ENCODE measurements at places on chromosomes 12 and 14.

DNA sequence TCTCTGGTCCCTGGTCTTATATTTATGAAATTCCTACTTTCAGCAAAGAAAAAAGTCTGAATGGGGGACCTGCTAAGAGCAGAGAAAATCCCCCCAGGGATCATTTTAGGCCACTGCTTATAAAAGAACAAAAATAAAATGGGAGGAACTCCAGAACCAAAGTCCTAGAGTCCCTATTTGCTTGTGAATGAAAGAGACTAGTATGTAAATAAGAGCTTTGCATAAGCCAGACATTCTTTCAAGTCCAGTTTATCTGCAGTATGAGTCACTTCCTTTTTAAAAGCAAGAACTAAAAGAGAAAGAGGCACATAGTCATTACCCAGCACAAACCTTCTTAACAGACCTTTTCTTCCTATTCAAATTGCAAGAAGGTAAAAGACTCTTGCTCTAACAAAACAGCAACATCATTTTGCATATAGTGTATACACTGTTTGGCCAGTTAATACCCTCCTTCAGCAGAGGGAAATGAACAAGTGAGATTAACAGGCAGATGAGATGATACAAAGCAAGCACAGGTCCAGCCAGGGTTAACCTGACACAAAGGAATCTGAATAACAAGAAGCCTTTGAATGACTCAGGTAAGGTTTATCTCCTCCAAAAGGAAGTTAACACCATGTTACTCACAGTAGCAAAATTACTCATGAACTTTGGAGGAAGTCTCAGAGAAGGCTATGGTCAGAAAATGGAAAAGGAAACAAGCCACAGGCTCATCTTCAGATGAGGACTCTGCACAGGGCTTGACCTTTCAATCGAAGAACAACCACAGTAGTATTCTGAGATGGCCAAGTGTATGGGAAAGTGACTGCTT is 87.3 kb downstream of the PHLDA1 start:
- peak; percentile 20 for DNase-seq

GRCh38 chr12:14777271-14777670 is 26.0 kb downstream of the WBP11 start:
- DNase-seq: no peak

DNA sequence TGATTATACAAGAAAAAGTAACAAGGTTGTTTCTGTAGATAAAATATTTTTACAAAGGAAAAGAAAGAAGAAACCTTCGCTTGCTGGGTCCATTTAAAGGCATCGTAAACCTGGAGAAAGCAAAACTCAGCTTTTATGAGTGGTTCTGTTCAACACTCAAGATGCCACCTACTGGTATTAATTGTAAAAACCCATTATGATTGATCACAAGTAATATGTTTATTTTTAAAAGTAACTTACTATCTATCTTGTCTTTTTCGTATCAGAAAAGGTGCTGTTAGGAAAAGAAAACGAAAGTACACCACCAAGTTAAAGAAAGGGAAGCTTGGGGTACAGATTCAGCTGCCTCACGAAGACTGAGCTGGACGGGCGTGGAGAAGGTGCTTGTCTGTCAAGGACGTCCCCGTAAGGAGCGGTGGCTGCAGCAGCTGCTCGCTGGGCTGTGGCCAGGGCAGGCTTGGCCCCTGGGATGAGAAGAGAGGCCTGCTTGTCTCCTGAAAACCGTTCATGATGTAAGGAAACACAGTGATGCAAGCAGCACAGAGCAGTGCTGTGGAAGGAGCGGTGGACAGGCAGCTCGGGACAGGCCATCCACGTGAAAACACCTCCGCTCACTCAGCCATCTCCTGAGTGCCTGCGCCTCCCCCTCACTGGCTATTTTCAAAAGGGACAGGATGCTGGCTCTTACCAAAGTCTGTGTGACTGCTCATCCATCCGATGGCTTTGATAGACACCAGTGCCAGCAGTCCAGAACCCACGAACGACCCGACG is 25.0 kb downstream of the SLC15A4 start:
- no peak for DNase-seq

- no peak for DNase-seq
Observed at GRCh38 chr12:75837700-75838099, 193.9 kb downstream of the PHLDA1 start.

GRCh38 chr12:69161829-69162228 is 77.5 kb upstream of the CPSF6 start:
- DNase-seq: no peak

- DNase-seq: no peak
Observed at GRCh38 chr12:116736962-116737773, 701 bp downstream of the SPRING1 start.

- no peak for DNase-seq
Observed at GRCh38 chr12:121581686-121582429, 1.0 kb upstream of the KDM2B start.

DNA sequence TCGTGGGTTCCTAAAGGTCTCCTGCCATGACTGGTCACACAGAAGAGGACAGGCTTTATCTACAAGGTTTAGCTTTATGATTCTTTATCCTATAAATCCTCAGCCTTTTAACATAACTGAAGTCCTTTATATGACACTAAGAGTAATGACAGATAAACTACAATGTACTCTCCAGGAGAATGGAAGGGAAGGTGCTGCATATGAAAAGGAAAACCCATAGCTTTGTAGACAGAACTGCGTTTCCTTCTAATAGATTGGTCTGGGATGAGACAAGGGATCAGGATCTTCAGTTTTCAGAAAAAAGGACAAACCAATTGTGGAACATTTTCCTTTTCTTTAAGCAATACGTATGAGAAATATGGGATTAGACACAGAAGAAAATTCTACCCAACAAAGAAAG is 201.1 kb upstream of the NPAS3 start:
- DNase-seq: no peak

DNA sequence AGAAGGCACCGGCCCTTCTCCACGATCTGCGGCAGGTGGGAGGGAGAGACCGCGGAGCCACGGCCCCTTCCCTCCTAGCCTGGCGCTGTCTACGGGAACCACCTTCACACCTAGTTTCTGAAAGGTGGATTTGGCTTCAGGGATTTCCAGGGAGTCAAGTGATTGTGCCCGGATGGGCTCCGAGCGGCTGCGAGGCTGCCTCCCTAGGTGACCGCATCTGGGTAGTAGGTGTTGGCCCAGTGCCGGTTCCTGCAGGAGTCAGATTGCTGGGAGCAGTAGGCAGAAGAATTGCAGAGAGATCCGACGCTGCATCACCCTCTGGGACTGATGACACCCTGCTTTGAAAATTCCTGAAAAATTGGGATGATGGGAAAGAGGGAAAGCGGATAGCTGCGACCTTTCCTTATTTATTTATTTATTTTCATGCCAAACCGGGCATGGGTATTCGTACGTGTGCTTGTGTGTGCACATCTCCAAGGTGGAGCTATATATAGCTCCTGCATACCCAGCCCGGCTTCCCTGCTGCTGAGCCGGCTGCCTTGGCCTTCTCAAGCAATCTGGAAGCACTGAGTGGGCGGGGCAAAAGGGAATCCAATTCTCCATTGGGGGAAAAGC is 1.1 kb downstream of the CNTN1 start:
- no peak for DNase-seq

GRCh38 chr12:124771462-124772288 is 92.0 kb downstream of the SCARB1 start:
- DNase-seq: peak; percentile 82

GRCh38 chr14:91116913-91117588 is 3.2 kb downstream of the DGLUCY start:
- no peak for DNase-seq

DNA sequence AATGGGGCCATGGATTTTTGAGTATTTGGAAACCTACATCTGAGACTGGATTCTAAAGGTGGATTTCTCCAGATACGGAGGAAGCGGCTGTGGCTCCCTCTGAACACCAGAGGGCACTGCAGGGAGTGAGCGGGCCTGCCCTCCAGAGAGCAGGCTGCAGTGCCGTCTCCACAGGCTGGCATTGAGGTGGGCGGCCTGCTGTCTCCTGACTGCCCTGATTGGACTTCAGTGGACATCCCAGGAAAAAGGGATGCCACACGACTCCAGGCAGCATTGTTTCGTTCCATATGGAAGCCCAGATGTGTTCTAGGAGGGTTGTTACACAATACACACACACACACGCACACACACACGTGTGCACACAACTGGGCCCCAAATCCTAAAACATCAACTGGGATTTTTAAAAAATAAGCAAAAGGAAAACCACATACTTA is 20.9 kb upstream of the ANO2 start:
- peak; percentile 61 for DNase-seq

GRCh38 chr14:32934881-32935633 is 3.6 kb upstream of the NPAS3 start:
- peak; percentile 60 for DNase-seq

DNA sequence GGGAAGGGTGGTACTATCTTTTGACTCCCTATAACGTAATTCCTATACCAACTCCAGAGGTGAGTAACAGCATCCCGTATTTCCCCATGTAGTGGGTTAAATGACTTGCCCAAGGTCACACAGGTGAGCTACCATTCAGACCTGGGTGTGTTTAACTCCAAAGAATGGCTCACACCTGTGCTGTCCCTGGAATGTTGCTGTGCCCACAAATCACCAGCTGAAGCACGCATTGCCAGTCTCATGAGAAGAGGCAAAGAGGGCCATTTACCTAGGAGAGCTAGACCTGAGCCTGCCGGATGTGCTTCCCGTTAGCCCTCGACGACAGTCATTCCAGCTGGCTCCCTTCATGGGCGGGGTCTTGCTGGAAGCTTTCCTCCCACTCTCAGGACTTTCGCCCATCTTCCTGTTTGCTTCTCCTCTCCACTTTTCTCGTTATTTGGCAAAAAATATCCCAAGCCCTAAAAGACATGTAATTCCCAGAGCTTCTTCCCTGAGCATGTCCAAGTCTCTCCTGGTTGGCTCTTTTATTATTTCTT is 106.6 kb upstream of the VASH1 start:
- DNase-seq: no peak

DNA sequence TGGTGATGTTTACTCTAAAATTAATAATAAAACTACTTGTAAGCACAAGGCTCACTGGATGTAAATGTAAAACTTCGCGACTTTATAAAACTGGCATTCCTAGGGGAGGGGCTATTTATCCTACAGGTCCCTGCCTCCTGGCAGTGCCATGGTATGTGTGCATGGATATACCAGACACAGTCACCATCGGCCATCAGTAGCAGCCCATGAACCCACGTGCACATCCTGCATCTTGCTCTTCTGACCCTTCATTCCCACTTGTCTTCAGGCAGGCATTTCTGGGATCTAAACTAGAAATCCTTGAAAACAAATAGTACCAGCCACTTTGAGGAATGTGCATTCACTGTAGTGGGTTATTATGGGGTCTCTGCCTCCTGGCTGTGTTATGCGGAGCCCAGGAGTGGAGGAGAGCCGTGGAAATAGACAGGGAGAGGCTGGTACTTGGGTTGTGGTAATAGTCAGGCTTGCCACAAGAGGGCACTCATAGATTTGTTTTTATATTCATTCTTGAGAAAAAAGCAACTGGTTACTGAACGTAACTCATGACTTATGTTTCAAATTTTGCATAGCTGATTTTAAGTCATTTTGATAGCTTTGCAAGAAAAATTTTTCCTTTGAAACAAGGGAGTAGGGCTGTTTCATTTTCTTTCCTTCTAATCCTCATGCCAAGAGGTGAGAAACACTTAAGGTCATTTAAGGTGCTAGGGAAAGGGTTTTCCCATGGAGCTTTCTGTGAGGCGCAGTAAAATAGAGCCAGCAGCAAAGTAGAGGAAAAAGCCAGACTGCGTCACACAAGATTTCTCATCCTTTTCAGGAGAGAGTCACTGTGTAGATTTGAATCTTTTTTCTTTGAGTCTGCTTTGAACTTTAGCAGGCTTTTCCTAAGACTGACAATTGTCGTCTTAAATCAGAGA is 17.4 kb upstream of the GALNT16 start:
- DNase-seq: peak; percentile 46

- DNase-seq: no peak
Observed at GRCh38 chr12:90024262-90024661, 315.6 kb upstream of the ATP2B1 start.

- DNase-seq: no peak
Observed at GRCh38 chr12:119182701-119183493, 4.2 kb downstream of the HSPB8 start.

DNA sequence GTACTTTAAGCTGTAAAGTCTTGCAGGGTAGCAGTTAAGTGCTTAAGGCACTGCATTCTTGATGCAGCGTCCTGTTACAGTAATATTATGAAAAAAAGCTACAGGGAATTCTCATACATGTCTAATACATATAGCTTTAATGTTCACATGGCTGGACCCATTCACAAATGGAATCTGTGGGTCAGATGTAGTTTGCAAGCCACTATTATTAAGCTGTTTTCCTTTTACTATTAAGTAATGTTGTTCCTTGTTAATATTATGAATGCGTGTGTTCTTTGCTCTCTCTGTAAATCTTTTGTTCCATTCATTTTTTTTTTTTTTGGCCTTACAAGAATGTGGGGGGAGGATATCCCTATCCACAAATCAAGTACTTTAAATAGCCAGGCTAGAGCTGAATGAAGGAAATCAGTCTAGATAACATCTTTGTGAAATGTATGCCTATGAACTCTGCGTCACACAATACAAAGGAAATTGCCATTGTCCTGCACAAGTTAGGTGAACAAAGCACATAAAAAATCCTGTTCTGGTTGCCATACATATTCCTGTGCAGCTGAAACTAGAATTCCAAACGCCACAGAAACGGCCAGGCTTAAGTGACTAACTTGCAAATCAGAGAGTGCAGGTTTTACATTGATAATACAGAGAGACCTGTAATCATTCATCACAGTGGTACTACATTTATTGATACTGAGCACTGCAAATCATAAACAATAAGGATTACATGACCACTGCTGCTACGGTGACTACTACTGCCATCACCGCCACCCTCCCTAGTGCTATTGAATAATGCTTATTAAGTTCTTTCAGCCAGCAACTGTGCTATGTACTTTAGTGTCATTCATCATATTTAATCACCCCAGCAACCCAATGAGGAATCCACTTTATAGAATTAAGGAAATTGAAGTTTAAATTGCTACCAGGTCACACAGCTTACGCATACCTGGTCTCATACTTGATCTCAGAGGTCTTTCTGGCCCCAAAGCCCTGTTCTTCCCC is 111.9 kb downstream of the HMGA2 start:
- no peak for DNase-seq

DNA sequence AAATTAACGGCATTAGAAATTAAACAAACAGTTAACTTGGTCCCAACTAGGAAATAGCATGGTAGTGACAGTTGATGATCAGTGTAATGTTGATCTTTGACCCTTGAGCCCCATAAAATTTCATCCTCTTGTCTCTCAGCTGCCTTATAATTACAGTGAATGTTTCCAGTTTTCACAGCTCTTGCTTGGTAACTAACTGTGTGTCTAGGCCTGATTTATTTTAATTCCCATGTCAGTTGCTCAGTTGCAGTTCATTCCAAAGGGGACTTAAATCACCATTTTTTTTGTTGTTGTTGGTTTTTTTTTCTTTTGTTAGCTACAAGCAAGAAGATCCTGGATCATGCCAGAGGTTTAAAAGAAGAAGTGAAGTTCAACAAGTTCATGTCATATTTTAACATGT is 1883.7 kb upstream of the FLRT2 start:
- DNase-seq: no peak

DNA sequence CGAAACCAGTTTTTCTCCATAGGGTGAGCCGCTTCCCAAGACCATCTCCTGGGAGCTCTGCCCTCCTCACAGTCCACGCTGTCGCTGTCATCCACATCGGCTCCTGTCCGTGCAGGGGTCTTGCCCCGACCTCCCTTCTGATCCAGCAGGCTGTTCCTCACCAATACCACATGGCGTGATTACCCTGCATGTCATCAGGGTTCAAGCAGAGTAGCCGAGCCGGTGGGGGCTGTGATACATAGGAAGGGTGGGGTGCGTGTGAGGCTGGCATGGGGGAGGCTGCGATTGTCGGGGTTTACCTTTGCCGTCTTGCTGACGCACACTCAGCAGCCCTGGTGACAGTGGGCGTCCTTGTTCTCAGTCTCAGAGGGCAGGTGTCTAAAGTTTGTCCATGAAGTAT is 17.0 kb downstream of the TEDC1 start:
- no peak for DNase-seq

Measured in frontal cortex (tissue), 4 donors.